Activated gamma-delta T cell treated with anti-CD3 and anti-CD28 coated beads, Interleukin-2, amount 50 U/mL, for 16 hours (primary cell): ENCODE measurements at places on chromosomes 13 and 19.

- no peak for DNase-seq
These were observed 1779.2 kb upstream of the MIR17HG start for GRCh38 chr13:89568276-89568675.

GRCh38 chr13:44170731-44171130 lies 202.9 kb upstream of the SERP2 start:
- no peak for DNase-seq

- DNase-seq = no peak
These were observed 16.8 kb downstream of the POLR1D start for GRCh38 chr13:27638521-27638920.

- no peak for DNase-seq
These were observed 3.7 kb upstream of the SIN3B start for GRCh38 chr19:16825312-16826052.

- DNase-seq = no peak
These were observed 308.6 kb downstream of the GPC6 start for GRCh38 chr13:93535251-93535650.

DNA sequence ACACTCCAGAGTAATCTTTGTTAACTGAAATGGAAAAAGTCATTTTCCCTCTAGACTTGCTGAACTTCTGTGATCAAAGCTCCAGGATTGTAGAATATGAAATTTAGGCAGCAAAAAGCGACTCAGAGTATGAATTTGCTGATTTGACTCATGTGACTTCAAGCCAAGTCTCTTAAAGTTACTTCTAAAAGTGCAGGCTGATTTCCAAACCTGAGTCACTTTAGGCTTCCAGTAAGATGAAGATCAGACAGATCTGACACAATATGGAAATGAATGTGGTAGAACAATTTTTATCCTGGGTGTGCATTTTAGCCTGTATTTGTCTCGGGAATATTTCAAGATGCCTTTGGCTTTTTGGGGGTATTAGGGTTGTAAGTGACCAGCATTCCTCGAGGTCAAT lies 151.0 kb upstream of the TMTC4 start:
- no peak for DNase-seq

DNA sequence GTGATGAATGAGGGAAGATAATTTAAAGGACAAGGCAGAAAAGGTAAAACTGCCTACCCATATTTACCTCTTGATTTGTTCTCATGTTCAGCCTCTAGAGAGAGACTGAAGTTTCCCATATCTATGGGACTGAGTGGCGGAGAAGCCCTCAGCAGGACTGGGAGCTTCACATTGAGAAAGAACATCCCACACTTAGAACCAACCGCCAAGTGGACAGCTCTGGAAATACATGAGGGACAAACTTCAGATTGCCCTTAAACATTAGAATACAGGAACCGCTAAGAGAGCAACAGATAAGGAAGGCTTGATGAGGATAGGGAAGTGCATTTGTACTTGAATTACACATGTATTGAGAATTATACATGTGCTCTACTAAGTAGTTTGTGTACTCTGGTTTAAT lies 316.0 kb upstream of the MIR17HG start:
- DNase-seq = no peak
